ENCODE measurements at places on chromosomes 4 and X.

DNA sequence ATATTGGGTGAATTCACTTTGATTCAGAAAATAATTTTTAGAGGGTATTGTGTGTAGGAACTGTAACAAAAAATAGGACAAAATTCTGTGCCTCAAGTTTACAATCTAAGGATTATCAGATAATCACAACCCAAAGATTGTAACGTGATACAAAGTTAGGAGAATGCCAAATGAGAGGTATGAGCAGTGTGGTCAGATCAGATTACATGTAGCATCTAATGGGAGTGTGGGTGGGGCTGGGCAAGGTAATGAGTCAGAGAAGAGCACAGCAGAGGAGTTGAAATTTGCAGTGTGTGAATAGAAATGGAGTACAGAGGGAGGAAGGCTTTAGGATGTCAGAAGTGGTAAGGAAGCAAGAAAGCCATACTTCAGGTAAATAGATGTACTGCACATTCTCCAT is 103.4 kb upstream of the TEX13A start:
- DNase-seq, result no peak

DNA sequence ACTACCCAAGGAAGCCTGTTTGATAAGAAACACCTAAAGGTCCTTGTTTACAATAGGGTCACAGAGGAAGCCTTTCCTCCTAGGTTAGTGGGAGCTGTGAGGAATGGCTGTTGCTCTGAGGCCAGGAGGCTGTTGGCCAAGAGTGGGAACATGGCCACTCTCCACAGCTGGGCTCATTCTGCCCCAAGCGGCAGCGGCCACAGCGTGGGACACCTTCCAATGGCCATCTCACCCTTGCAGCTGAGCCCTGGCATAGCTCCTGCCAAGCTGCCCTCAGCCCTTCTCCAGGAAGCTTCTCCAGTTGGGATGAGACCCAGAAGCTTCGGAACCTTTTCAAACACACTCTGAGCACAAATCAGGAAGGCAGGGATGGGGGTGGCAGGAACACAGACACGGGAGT is 111.8 kb upstream of the MAP3K15 start:
- DNase-seq, result peak; percentile 39

GRCh38 chrX:118484216-118484903 is 11.3 kb upstream of the DOCK11 start:
- DNase-seq, result no peak

DNA sequence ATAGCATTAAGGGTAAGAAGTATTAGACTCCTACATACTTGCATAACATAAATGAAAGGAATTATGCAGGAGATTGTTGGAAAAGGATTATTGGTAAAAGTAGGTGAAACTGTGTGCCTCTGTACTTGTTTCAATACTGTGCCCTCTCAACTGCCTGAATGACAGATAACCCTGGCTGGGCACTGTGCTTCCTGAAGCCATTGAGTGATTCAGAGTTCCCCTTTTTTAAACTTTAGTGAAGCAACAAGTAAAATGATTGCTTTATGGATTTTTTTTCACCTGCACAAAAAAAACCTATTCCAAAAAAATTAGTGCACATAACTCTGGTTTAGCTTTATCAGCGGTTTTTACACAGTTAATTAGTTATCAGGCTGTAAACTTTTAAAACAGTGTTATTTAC is 204.8 kb downstream of the TRAM1L1 start:
- no peak for DNase-seq

GRCh38 chr4:164876700-164877324 is at the start of gene APELA:
APELA (plus strand) TSS chr4:164877178; CDS start chr4:164877332, 154 bp downstream.
- DNase-seq, result no peak

DNA sequence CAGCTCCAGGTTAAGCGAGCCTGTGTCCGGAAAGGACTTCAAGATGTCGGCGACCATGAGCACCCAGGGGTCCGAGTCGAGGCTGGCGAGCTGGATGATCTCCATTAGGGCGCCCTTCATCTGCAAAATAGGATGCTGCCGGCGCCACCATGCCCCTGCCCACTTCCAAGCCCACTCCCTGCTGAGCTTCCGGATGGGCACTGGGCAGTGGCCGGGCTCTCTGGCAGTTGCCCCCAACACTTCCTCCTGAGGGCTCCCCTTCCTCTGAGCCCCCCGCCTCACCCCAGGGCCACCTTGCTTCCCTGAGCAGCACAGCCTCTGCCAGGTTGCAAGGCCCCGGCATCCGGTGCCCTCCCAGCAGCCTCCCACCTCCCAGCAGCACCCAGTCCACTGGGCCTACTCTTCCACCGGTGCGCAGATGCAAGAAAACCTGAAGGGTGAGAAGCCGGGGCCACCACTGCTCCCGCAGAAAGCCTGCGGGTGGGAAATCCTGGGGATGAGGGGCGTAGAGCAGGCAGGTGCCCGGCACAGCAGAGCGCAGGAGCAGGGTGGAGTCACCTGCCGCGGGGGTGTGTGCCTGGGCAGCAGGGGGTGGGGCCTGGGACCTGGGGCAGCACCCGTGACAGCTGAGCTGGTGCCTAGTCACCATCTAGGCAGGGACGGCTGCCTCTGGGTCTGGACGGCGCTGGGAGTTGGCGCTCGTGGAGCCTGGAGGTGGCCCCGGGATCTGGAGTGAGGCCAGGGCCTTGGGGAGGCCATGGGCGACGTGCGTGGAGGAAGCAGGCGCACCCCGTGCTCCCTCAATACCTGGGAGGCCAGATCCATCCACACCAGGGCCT is 17.0 kb downstream of the NELFA start:
- DNase-seq, result no peak

GRCh38 chr4:55158957-55159356 is 33.6 kb upstream of the KDR start:
- DNase-seq, result no peak

- no peak for DNase-seq
Observed at GRCh38 chr4:188971125-188971524, 831.9 kb downstream of the TRIML1 start.

- no peak for DNase-seq
Observed at GRCh38 chrX:105211066-105211575, 9.4 kb downstream of the TEX13A start.

GRCh38 chrX:115616943-115617563 is 56.1 kb downstream of the PLS3 start:
- no peak for DNase-seq

DNA sequence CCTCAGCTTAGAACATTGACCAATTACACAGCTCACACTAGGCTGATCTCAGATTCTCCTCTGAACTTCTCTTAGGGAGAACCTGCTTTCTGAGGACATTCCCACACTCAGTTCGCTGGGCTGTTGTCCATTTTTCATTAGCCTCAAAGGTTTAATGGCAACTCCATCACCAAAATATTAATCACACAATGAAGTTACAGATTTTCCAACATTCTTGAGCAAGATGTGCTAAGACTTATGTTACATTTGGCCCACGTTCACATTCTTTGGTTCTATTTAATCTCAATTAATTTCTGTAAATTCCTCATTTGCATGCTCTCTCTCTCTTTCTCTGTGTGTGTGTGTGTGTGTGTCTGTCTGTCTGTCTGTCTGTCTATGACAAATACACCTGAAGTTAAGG is 82.3 kb upstream of the EDNRA start:
- no peak for DNase-seq

DNA sequence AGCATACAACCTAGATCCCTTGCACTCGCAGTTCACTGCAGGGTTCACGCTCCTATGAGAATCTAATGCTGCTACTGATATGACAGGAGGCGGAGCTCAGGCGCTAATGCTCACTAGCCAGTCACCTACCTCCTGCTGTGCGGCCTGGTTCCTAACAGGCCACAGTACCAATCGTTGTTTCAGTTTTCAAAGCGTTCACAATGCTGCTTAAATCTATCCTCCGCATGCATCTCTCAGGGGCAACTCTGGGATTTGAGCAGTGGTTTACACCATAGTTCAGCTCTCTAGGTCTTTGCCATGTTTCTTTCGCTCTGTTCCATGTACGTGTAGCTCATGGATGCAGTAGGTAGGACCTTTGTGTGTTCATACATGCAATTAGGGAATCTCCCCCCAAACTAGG is 47.2 kb downstream of the CLOCK start:
- DNase-seq, result no peak

GRCh38 chr4:48778431-48779094 is 1.5 kb downstream of the FRYL start:
- DNase-seq, result peak; percentile 13

- peak; percentile 72 for DNase-seq
Observed at GRCh38 chr4:70505151-70505748, 13.1 kb upstream of the AMTN start.
